AG09319 (cell line): ENCODE measurements at places on chromosomes 4 and X.
A peak's percentile ranks its signal among the peaks of the same experiment; 100 is the strongest.

- no peak for DNase-seq
Measured at GRCh38 chr4:3368841-3369760, 72.7 kb upstream of the HGFAC start.

DNA sequence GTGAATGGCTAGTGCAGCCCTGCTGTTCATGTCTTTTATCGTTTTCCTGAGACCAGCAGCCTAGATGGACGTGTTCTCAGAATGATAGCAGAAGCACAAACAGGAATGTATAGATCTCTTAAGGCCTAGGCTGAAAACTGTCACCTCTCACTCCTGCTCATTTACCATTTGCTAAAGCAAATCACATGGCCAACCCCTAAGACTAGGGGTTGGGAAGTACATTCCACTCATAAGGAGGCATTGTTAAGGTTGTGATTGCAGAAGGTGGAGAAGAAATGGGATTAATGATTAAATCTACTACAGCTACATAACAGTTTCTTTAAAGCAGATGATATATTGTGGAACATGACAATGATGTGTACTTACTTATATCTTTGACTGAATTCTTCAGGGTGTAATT, 536.8 kb upstream of the FTHL17 start:
- DNase-seq, result no peak

DNA sequence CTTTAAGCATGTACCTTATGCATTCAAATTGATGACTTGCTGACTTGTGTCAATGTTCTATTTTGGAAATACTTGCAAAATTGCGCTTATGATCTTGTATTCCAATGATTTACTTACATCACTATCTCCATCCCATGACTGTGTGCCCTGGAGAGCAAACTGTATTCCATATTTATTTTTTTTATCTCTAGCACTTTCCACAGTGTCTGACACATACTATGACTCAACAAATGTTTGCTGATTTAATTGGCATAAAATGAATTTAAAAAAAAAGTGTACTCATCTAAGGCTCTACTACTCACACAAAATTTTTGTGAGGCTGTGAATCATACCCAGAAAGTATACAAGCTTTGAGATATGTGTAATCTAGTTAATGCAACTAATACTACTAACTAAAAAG, 1066.8 kb upstream of the ADGRL3 start:
- DNase-seq, result no peak

DNA sequence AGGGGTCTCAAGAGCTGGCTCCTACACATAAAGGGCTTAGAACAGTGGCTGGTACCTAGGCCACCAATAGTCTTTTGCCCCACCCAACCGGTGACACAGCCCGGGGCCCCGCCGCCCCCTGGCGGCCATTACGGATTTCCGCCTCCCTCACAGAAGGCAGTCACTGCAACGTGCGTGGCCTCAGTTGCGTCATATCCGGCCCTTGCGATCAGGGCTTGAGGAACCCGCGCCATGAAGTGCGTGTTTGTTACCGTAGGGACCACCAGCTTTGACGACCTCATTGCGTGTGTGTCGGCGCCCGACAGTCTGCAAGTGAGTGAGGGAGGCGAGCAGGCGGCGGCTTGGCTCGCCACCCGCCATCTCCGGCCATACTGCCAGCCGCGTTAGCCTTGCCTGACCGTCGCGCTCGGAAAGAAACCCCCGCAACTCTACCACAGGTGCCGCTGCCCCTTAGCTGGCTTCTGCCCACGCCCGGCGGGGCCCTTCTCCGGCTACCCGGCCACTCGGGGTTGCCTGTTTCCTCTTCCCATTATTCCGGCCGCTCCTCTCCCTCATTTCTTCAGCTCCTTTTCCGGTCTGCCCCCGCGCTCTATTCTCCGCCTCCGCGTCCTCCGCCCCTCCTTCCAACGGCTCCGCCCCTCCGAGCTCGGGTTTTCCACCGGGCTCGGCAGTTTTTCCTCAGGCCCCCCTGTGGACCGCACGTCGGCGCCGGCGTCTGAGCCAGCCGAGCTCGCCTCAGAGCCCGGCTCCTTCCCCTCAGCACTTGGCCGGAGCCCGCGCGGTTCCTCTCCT, at the start of gene ALG13:
Gene ALG13 (plus strand): TSS at position 183 of the 792 bp plus-strand sequence. CDS start 49 bp downstream, at position 232.
- peak; percentile 79 for DNase-seq

DNA sequence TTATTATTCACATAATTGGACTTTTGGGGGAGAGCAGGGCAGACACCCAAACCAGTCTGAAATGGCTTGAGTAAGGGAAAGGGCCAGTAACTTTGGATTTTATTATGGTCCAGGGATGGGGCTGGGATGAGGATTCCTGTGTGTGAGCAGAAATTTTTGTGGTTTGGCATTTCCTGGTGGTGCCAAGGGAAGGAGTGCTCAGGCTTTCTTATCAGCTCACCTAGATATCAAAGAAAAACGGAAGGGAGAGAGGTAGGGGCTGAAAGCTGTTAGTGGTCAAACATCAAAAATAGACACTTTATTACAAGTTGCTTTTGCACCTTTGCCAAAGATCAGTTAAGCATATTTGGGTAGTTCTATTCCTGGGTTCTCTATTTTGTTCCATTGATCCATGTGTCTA, 128.5 kb upstream of the DIPK2B start:
- DNase-seq, result no peak
